ENCODE measurements at places on chromosomes 11 and 22.

DNA sequence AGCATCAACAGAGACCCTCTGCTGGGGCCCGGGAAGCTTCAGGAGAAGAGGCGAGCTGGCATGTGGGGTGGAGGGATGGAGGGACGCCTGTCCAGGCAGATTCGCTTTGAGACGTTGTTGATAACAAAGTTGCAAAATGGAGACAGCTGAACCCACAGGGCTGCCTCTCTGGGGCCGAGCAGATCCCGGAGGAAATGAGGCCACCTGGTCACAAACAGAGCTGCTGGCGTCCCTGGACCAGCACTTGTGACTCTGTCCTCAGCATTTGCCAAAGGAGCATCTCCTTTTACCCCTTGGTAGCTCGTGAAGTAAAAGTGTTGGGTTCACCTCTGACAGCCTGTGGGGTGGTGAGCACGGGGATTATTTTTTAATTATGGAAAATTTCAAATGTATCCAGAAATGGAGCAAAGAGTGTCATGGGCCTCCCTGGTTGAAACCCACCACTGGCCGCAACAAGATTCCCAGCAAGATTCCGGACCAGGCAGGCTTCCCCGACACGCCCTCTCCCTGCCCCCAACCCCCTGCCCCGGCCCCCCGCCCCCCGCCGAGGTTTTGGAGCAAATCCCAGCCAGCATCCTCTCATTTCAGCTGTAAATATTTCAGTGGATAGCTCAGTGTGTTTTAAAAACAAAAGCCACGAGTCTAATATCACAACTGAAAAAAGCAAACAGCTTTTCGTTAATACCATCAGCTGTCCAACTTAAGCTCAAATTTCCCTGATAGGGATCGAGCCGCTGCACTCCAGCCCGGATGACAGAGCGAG is 20.3 kb downstream of the GRAMD4 start:
- no peak for DNase-seq

DNA sequence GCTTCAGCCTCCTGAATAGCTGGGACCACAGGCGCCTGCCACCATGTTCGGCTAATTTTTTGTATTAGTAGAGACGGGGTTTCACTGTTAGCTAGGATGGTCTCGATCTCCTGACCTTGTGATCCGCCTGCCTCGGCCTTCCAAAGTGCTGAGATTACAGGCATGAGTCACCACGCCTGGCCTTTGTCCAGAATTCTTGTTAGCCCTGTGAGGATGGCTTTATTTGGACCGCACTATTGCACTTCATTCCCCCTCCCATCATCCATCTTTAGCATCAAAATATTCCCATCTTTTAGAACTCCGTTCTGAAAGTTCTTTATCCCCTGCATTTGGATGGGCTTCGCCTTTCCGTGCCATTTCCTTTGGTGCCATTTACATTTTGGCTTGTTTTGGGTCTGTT is 2.6 kb downstream of the SAMM50 start:
- no peak for DNase-seq

DNA sequence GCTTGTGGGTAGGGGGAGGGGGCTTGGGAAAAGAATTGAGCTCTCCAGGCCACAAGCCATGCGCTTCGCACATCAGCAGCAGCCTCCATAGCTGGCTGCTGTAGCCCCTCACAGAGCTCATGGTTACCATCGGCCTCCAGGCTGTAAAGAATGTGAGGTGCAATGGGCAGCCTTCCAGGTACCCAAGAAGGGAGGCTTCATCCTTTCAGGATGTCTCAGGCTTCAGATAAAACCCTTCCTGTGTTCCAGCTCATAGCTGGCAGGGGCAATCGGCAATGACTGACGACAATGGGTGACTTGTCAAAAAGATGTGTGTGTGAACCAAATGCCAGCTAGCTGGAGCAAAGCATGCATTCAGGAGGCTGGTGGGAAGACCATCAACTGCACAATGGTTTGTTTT is 102.0 kb downstream of the TIMP3 start:
- no peak for DNase-seq

GRCh38 chr22:50294319-50294656 is 13.2 kb downstream of the PLXNB2 start:
- no peak for DNase-seq

DNA sequence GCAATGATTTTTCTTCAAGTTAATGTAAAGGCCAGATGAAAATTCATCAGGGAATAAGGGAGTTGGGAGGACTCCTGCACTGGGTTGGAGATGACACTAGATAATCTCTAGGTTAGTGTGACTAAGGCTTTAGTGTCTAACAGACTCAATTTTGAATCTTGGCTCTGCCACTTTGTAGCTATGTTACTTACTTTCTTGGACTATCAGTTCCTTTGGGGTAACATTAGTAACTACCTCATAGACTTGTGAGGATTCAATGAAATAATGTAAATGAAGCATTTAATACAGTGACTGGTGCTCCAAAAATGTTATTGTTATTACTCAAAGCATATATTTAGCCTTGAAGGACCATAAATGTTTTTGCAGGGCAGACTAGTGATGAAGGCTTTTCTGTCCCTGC is 9.6 kb upstream of the CCDC89 start:
- DNase-seq = no peak

DNA sequence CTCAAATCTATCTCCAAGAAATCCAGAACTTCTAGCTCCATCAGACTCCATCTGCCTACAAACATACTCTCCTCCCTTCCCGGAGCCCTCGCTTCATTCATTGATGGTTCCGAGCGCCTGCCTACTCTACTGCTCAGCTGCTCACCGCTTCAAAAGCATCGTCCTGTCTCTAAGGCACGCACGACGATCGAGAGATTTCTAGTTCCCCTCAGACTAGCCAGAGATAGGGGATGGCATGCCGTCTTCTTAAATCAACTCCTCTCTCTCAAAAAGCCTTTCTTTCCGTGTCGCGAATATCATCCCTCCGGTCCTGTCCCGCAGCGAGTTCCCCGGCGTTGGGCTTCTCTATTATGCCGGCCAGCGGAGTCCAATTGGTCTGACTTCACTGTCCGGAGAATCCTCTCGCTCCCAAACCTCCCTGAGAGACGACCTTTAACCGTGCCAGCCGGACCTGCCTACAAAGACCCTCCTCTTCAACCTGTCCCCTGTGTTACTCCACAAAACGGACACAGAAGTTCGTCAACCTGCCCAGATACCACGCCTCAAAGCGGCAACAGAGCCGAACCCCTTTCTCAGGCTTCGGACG is 592 bp downstream of the EEF1G start:
- no peak for DNase-seq

DNA sequence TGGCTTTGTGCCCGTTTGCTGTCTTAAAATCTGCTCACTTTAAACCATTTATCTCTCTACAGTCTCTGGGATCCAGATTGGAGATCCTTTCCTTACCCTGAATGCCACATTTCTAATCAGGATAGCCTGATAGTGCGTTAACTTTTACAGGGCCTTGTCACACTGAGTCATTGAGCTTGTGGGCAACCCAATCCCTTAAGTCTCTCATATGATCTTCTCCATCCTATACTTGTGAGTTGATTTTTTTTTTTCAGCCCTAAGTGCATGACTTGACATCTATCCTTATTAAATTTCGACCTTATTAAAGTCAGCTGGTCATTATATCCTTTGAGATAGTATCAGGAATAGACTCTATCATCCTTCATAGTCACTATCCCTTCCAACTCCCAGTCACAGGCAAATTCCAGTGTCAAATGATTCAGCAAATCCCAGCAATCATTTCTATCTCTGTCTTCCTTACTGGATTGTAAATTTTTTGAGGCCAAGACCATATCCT is 57.7 kb downstream of the TEAD1 start:
- DNase-seq = no peak

DNA sequence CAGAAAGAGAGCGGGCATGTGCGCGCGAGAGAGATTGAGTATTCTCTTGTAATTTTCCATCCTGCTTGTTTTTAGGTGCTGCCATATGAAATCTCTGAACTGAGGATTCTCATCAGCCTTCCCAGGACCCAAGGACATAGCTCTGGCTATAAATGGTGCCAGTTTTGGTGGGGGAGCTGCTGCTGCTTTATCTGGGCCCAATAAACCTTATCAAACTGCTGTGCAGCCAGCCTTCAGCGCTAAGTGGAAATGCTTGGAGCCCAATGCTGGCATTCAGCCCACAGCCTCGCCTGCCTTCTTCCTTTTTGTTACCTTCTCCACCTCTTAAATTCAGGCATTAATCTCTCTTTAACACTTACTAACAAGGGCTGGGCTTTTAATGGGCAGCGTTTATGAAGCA is 2.4 kb upstream of the ZBTB16 start:
- no peak for DNase-seq

DNA sequence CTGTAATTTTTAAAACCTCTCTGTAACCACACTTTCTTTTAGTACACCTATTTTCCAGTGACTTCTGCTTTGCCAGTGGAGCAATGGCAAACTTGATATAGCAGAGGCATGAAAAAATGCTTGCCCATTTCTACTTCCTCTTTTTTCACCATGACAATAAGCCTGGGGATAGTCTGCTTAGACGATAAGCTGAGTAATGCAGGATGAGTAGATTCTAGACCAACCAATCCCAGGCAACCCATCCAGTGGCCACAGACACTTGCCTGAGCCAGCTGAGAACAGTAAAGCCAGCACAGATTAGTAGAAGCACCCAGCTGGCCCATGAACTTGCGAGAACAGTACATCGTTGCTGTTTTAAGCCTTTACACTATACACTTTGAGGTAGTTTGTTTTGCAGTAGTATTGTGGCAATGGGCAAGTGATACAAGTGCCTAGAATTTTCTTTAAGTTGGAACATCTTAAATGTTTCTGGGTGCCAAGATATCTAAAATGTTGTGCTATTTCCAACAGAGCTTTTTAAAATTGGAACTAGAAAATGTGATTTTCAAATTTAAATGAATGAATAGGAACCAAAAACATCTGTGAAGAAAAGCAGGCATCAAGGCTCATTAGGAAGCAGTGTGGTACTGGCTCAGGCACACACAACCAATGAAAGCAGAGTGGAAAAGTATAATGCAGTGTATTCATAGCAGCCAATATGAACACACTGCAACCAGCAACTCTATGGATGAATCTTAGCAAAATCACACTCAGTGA is 37.7 kb downstream of the DDI1 start:
- no peak for DNase-seq

DNA sequence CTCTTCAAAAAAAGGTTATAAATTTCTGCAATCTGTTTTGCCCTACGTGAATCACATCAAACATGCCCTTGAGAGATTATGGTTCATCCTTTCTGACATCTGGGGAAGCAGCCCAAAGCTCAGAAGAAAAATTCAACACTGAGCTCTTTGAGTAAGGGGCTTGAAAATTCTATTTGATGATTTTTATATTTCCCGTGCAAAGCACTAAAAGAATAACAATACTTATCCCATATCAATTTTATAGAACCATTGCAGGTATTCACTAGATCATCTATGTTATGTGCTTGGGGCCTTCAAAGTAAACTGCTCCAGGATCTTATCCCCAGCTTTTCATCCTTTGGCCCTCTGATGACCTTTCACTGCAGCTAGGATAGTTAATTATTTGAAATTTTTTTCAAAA is 966.9 kb upstream of the CNTN5 start:
- no peak for DNase-seq

GRCh38 chr11:63491240-63491587 is 247 bp upstream of the PLAAT5 start:
- no peak for DNase-seq

All from NCI-H1930 (cell line).